Adipocyte (in vitro differentiated cells): ENCODE measurements at places on chromosomes 6 and 20.

DNA sequence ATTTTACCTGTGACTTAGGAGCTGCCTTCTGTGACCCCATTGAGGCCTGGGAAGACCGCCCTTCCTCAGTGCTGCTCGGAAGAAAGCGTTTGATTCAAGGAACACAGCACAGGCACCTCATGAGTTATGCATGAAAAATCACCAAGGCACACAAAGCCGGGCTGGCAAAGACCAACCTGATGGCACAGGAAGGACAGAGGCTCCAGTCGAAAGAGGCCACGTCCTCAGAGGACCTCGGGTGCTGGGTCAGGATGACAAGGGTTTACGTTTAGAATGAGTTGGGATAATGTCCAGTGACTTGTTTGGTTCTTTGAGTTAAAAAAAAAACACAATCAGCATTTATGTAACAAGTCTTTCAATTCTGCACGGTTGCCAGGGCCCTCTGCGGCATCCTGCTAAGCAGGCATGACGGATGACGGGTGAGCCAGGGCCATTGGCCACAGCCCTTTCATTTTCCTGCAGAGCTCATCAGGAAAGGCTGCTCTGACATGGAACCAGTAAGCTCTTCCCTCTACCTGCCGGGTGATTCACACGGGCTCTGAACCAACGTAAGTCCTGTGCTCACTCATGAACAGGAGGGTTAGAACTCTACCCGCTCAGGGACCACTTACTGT is 112.8 kb downstream of the DACT2 start:
- no peak for DNase-seq

GRCh38 chr6:108561742-108562502 is 1.2 kb downstream of the FOXO3 start:
- DNase-seq: peak; percentile 46

GRCh38 chr20:34201531-34201930 is 39.7 kb upstream of the ASIP start:
- DNase-seq: no peak

DNA sequence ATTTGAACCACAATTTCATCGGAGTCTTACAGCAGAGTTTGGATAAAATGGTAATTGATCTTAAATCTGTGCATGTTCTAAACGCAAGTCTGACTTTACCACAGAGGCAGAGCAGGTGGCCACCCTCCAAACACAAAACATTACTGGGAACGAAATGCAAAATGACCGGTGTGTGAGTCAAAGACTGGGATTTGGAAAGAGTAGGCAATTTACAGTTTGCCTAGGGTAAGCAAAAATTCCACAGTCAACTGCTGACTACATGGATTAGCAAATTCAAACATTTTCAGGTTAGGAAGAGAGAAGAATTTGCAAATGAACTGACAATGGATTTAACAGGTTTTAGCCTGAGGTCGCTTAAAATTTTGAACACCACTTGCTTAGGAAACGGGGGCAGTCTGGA is 444.4 kb downstream of the HDGFL1 start:
- DNase-seq: no peak
